ENCODE measurements at places on chromosomes 12 and 14. TPM values are rescaled to one million over a fixed set of nuclear protein-coding genes. Genes with fewer than 3 reads are reported as not detected.
A peak's percentile ranks its signal among the peaks of the same experiment; 100 is the strongest.

DNA sequence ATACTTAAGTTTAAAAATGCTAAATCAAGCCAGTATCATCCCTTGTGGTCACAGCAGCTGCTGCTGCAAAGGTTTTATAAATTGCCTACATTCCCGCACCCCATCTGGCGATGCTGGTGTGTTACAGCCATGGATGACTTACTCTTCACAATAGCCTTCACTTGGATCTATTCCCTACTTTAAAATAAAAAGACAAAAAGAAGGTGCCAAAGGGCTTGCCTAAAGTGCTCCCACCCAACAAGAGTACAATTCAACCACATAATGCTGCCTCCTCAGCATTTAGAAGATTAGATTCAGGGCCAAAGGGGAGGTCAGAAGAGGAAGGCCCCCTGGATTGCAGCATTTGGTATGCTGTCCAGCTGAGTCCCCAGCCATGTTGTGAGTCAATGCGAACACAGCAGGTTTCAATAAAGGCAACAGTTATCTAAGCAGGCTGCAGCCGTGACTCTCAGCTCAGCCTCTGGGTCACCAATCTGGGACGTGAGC lies 176.1 kb downstream of the DAD1 start:
- no peak overlapping the region for H3K27ac ChIP-seq
- H3K4me3 ChIP-seq = no peak overlapping the region
- H3K27me3 ChIP-seq = no peaks in the 10 kb centered on the region
- H3K4me1 ChIP-seq = peaks cover 9% of the 10 kb centered on the region
- no peaks in the 10 kb centered on the region for H3K36me3 ChIP-seq
- no peak for DNase-seq

DNA sequence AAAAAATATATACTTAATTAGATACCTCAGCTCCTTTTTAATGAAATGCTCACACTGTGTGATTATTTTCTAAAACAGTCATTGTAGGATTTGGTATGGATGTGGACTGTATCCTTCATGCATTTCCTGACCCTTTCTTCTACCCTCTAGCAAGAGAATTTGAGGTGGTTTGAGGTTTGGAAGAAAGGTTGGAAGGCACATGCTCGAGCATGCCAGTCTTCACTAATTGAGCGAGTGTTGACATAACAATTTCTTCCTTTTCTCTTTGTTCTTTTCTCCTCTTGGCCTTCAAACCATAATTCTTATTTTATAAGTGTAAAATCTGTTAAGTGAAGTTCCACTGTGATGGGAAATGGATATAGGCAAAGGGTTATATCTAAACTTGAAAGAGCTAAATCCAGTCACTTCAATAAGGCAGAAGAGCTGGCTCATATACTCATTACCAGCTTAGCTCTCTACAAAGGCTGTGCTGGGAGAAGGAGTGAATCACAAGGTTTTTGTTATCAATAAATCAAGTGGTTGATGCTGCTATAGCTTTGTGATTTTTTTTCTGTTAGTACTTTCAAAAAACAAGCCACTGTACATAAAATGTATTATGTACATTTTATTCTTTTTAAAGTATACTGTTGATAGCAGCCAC lies 16.2 kb upstream of the PTHLH start:
- H3K4me1 ChIP-seq = no peaks in the 10 kb centered on the region
- no peaks in the 10 kb centered on the region for H3K36me3 ChIP-seq
- no peak overlapping the region for H3K27ac ChIP-seq
- no peaks in the 10 kb centered on the region for H3K27me3 ChIP-seq
- H3K4me3 ChIP-seq = no peak overlapping the region
- DNase-seq = no peak

GRCh38 chr12:62781136-62781880 lies 153.6 kb downstream of the PPM1H start:
- no peak overlapping the region for H3K4me3 ChIP-seq
- H3K36me3 ChIP-seq = no peaks in the 10 kb centered on the region
- H3K27me3 ChIP-seq = no peaks in the 10 kb centered on the region
- no peak for DNase-seq
- H3K27ac ChIP-seq = no peak overlapping the region

DNA sequence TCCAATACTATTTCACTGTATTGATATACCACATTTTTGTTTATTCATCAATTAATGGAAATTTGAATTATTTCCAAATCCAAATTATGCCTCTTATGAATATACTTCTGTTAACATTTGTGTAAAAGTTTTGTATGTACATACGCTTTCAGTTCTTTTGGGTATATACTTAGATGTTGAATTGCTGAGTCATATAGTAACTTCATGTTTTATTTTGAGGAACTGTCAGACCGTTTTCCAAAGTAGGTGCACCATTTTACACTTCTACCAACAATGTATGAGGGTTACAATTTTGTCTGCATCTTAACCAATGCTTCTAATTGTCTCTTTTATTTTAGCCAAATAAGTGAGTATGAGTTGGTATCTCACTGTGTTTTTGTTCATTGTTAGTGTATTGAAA lies 10.2 kb upstream of the CCER1 start:
- H3K4me3 ChIP-seq = no peak overlapping the region
- DNase-seq = no peak
- H3K27me3 ChIP-seq = no peaks in the 10 kb centered on the region
- H3K4me1 ChIP-seq = no peaks in the 10 kb centered on the region
- no peak overlapping the region for H3K27ac ChIP-seq

- H3K36me3 ChIP-seq = no peaks in the 10 kb centered on the region
- H3K4me3 ChIP-seq = no peak overlapping the region
- no peak for DNase-seq
- H3K27me3 ChIP-seq = no peaks in the 10 kb centered on the region
- H3K27ac ChIP-seq = no peak overlapping the region
- H3K4me1 ChIP-seq = peaks cover 10% of the 10 kb centered on the region
Measured at GRCh38 chr12:124835656-124836410, 27.8 kb downstream of the SCARB1 start.

DNA sequence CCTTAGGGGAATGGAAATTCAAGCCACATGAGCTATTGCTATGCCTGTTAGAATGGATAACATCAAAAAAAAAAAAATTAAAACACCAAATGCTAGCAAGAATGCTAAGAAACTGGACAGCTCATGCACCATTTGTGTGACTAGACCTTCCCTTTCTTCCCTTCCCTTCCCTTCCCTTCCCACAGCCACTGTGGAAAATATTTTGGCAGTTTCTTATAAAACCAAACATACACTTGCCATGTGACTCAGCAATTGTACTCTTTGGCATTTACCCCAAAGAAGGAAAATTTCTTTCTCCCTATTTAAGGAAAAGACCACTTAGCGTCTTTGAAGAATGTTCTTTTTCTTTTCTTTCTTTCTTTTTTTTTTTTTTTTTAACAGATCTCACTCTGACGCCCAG lies 49.1 kb upstream of the FKBP4 start:
- no peaks in the 10 kb centered on the region for H3K36me3 ChIP-seq
- H3K27ac ChIP-seq = no peak overlapping the region
- no peaks in the 10 kb centered on the region for H3K27me3 ChIP-seq
- no peak overlapping the region for H3K4me3 ChIP-seq
- no peaks in the 10 kb centered on the region for H3K4me1 ChIP-seq

DNA sequence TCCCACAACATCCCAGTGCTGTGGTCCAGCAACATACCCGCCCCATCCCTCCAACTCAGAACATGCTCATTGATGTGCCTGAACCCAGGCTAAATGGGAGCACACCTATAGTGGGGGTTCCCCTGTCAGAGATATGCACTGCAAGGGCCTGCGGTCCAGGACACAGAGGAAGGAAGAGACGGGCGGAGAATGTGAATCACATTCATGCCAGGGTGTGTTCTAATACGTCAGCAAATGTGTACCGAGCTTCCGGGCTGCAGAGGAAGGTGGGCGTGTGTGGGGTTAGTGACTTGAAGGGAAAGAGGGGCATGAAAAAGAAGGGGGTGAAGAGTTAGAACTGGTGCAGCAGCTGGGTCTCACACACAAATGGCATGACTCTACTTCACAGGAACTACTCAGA lies 83.7 kb downstream of the DPF3 start:
- no peak for DNase-seq
- no peaks in the 10 kb centered on the region for H3K36me3 ChIP-seq
- H3K4me1 ChIP-seq = peaks cover 71% of the 10 kb centered on the region
- H3K27me3 ChIP-seq = no peaks in the 10 kb centered on the region
- H3K4me3 ChIP-seq = no peak overlapping the region
- peak overlapping the region; percentile 47 for H3K27ac ChIP-seq

SOAT2 gene
- total RNA-seq = not detected

TAS2R10 gene
- 0.25 TPM for total RNA-seq

AP1G2 gene
- total RNA-seq = 6.6 TPM

TMEM63C gene
- total RNA-seq = 0.37 TPM

RESF1 gene
- 16.3 TPM for total RNA-seq

CLEC12A gene
- total RNA-seq = 0.27 TPM

KERA gene
- total RNA-seq = not detected

Data from heart right ventricle (tissue), 16 donors.